ENCODE measurements at places on chromosomes 2 and 18.
A peak's percentile ranks its signal among the peaks of the same experiment; 100 is the strongest.

DNA sequence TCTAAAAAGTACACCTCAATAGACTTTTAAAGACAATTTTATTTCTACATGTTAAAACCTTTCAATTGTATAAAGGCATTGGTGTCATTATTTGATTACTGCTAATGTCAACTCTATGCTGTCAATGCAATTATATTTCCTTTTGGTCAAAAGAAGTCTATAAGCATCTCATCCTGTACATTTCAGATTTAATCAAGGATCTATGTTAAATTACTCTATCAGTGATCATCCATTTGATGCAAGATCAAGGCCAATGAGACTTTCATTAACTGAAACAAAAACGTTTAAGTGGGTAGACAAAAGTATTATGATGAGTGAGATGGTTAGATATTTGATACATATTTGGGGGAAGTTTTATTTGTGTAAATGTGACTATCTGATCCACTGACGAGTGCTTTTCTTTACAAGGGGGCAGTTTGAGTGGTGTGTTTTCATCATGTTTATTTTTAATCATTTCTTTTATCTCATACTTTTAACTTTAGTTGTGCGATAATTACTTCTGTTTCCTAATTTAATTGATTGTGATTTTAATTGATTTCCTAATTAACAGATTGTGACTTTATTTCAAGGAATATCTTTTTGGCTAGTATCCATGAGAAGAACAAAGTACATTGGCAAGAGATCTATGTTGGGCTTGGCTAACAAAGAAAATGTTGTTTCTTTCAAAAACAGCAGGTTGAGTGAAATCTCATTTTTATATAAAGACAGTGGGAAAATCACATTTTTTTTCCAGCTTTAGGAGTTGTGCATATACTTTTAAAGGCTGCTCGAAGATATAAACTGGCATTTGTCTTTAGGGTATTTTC is 1.1 kb downstream of the ARHGAP28 start:
- no peak for DNase-seq

GRCh38 chr2:67954093-67954748 is 108.6 kb downstream of the C1D start:
- DNase-seq = no peak

GRCh38 chr2:132538331-132538855 is 121.8 kb downstream of the GPR39 start:
- no peak for DNase-seq

DNA sequence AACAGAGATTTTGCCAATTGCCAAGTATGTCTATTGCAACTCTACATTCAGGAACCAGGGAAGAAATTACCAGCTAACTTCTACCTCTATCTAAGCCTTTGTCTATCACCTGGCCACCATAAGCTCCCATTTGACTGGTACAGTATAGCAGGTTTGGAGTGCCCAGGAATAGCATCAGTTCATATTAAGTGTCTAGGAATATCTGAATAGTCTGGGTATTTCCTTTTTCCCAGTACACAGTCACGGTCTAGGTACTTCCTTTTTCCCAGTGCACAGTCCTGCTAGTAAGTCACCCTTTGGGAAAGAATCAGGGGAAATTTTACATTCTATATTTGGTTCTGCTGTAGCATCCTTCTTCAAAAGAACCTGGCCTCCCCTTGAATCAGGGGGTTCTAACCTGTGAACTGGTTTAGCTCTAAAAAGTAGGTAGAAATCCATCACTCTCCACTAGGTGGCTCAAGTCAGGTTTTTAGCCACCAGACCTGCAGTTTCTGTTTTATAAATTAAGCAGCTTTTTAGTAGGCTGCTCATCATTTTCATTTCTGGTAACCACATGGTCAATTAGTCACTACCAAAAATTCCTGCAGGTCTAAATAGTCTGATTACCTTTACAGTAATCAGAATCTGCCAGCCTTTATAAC is 49.3 kb upstream of the DNAJC10 start:
- DNase-seq = no peak

DNA sequence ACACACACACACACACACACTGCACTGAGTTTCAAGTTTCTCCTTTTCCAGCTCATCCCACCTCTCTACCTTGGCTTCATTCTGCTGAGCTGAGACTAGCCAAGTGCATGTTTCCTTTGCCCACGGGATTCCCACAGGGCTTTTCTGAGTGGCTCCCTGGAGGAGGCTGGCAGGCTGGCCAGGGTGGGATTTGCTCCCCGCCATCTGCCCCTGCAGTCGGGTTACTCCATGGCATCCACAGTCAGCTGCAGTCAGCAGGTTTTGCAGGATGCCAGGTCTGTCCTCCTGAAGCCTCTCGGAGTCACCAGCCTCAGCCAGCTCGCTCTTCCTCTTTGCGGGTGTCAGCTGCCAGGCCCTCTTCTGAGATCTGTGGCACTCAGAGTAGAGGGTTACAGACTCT is 783.7 kb upstream of the SOX11 start:
- no peak for DNase-seq

DNA sequence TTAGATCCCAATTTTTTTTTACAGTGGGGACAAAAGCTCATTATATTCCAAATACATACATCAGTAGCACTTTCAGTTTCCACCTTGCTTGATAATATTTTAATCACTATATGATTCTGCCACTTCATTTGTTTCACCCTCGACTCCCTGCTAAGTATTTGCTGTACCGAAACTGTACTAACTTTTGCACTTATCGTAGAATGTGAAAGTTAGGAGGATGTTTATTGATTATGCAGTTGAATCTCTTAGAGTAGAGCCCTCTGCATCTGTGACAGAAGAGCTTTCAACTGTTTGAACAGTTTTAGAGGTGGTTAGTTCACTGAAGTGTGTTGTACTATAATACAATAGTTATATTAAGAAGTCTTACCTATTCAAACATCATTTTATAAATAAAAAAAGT is 20.8 kb downstream of the NCOA1 start:
- no peak for DNase-seq

DNA sequence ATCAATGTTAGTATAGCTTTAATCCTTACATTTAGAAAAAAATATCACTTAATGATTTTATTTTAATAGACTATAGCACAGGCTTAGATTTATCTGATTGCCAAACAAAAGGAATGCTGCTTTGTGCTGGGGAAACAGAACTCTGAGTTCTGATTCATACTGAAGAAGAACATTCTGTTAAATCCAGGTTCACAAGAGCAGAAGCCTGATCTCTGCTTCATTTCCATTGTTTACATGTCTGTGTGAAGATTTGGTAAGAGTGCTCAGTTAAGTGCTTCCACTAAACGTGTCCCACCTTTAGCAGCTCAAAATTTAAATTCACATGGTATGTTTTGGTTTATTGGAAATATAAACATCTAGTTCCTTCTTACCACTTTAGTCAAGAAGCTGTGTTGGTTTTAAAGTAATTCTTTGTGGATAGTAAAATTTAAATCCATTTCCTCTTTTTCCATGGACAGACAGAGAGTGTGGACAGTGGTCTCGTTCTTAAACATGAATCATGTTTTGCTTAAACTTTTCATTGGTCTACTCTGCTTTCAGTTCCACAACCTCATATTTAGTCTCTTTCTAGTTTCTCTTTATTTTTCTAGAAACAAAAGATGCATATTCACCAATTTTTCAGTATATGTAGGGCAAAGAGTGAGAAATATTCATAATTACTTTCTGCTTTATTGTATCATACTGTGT is 59.1 kb downstream of the NYAP2 start:
- peak; percentile 9 for DNase-seq

GRCh38 chr2:74000666-74001065 is 16.0 kb downstream of the TET3 start:
- DNase-seq = no peak

DNA sequence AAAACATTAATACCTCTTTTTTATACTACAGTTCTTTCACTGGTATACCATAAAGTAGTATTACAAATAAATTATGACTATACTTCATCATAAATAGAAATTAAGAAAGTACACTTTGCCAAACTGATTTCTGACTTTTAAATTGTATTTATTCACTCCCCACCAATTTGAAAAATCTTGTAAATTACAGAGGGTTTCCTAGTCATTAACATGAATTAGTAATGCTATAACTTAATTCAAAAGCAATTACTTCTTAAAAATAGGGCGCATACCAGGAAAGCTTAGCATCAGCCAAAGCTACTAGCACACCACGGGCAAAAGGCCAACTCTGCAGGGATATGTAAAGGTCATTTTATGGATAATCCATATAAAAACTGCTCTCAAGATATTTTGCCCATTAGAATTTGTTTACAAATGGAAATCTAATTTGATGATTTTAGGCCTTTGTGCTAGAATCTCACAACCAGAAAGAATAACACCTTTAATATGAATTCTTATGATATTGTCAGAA is 142.3 kb downstream of the PIGN start:
- DNase-seq = no peak

GRCh38 chr18:12093520-12094257 is at the start of gene ANKRD62:
TSS of gene ANKRD62 (plus strand) at chr18:12093843. CDS start at chr18:12094018, 175 bp downstream.
- no peak for DNase-seq

Data from SIG-M5 (cell line).